NCI-H524 (cell line): ENCODE measurements at places on chromosomes 3 and 15.

- DNase-seq: no peak
Measured at GRCh38 chr15:99727330-99727729, 5.9 kb downstream of the LYSMD4 start.

DNA sequence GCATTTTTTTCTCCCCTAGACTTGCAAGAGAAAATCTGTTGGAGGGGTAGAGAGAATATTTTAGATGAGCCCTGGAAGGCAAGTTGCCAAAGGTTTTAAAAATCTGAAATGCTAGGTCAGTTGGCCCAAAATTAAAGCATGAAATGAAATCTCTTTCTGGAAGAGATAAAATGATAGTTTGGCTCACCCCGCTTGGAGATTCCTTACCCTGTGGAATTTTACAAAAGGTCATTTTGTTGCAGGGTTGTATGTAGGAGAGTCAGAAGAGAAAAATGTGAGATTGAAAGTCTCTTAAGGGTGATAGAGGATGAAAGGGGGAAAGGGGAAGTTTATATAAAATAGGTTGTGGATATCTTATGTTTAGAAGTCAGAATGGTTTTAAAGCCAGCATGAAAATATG, 277.8 kb downstream of the CD47 start:
- DNase-seq: no peak

DNA sequence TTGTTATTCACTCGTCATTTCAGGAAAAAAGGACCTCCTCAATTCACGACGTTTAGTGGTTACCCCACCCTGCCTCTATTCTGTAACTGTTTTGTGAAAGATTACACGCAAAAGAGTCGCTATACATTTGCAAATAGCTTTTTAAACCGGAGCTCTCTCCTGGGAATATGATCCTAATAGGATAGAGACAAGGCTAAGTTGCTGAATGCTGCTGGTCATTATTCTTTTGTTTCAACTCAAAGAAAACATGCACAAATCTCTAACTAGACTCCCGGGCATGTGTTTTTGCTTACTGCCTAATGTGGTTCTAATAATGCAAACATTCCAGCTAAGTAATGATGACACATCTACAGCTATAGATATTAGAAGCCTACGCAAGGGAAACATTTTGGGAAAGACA, 214.6 kb upstream of the MDFIC2 start:
- DNase-seq: no peak

DNA sequence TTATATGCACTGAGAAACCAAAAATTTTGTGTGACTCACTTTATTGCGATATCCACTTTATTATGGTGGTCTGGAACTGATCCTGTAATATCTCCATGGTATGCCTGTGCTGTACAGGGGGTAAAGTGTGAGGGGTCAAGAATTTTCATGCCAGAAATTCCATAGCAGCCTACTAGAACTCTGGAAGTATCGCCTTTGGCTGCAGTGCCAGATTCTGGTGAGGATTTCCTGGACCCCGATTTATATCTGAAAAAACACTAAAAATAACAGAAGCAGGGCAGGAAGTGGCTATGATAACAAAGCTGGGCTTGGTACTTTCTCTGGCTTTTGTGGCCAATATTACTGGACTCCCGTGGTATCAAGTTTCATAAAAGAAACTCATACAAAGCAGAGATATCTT, 36.4 kb downstream of the CCDC80 start:
- DNase-seq: no peak

DNA sequence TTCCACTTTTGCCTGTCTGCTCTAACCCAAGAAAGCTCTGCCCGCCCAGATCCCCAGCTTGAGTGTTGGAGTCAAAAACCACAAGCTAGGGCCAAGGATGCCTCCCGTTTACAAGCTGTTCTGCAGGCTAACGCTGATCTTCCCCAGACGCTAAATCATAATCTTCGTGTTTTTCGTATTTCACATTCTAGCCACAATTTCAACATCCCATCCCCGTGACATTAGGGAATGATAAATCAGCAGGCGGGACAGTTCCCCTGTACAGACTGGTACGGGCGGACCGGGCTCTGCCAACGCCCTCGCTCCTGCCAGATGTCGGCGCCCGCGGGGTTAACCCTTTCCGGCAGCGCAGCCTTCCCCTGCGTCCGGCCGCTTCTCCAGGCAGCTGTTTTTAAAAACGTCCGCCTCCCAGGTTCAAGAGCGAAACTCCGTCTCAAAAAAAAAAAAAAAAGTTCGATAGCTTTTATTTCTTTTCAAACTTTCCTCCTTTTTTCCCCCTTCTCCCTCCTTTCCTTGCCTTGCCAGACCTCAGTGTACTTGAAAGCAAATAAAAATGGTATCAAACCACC, 81.0 kb upstream of the BNC1 start:
- peak; percentile 66 for DNase-seq

DNA sequence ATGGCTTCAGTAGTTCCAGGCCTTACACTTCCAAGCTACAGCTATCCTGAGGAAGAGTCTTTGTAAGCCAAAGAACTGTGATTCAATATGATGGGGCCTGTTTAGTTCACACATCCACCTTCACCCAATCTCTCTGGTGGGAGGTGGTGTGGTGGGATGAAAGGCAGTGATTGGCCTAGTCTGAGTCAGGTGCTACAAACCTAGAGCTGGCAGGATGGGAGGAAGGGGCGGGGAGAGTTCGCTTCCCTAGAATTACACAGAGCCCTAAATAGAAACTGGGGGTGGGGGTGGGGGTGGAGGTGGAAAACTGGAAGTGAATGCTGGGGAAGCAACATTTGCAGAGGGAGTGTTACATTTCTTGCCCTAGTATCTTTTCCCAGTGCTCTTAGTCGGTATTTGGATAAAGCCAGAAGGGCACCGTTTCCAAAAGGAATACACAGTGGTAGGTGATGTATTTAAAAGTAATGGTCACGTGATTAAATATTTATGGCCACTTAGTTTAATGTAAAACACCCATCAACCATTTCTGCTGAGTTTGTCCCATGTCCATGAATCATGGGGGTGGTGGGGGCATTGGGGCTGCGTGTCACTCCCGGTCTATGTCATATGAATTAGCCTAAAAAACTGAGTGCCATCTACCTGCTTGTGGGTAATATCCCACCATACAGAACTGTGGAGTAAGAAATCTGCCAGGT, 247.6 kb upstream of the PROK2 start:
- DNase-seq: no peak

- DNase-seq: no peak
Measured at GRCh38 chr3:147589016-147589415, 179.9 kb downstream of the ZIC1 start.

DNA sequence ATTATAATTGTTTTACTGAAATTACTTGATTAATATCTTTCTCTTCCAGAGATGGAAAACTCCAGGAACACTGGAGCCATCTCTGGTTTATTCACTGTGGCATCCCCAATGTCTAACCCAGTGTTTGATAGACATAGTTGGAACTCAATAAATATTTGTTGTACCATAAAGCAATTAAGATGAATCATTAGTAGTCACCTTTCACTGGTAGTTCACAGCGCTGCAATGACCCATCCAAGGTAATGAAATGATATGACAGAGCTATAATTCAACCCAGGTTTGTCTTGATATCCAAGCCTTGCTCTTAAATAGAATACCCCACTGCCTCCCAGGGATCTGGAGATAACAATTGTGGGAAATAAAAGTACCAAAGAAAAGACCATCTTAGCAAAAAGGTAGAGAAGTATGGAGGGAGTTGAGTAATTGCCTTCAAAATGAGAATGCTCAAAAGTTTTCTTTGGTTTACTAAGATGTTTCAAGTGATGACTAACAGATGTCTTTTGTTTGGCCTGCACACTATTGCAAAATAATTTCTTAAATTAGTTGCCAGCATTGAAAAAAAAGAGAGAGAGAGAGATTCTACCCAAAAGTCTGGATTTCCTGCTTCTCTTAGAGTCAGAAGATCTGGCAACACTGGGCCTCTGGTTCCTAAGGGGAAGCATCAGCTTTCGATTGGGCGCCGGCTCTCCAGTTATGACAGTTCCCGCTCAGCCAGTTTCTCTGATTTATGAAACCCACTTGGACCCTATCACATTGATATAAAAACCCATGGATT, 348.5 kb downstream of the ERC2 start:
- no peak for DNase-seq

GRCh38 chr15:59419170-59419569, 18.8 kb upstream of the FAM81A start:
- DNase-seq: no peak

GRCh38 chr15:78640527-78641101, 396 bp downstream of the CHRNB4 start:
- DNase-seq: no peak

DNA sequence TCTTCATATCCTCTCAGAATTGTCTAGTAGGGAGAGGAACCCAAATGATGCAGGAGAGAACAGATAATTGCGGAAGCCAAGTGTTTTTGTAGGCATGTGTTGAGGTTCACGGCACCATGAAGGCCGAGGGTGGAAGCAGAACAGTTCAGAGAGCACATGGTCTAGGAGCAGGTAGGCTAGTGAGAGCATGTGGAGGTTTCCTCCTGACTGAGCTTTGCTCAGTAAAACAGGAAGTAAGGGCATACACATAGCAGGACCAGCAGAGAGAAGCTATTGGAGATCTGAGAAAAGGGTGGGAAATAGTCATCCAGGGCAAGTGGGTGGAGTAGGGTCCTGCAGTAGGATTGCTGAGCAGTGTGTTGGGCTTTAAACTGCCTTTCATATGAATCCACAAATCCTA, 491.1 kb downstream of the FHIT start:
- DNase-seq: no peak

DNA sequence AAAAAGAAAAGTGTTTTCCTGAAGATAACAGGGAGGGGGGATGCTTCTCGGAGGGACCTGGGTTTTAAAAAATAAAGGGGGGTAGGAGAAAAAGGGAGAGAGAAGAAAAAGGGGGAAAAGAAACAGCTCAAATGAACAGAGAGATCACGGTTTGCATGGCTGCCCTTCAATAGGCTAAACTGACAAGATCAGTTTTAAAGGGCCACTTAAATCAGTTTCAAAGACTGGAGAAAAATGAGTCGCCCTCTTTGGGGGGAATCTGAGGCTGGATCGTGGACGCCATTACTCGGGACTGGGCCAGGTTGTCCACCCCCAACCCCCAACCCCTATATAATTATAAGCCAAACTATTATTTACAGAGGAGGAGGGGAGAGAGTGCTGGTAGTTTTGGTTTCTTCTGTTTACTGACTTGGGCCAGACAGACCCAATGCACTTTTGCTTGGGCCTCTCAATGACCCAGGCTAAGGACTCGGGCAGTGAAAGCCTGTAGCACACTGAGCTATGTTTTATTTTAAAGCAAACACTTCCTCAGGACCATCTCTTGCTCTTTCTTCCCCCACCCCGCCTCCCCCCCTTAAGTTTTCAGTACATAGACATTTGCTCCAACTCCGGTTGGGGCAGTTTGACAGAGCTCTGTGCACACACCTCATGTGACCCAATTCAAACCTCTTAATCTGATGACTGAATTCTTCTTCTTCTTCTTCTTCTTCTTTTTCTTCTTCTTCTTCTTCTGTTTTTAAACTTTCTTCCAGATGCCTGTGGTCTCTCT, 6.3 kb downstream of the NR2F2 start:
- DNase-seq: no peak

- DNase-seq: peak; percentile 53
Measured at GRCh38 chr15:69860321-69860720, 237.4 kb downstream of the TLE3 start.

DNA sequence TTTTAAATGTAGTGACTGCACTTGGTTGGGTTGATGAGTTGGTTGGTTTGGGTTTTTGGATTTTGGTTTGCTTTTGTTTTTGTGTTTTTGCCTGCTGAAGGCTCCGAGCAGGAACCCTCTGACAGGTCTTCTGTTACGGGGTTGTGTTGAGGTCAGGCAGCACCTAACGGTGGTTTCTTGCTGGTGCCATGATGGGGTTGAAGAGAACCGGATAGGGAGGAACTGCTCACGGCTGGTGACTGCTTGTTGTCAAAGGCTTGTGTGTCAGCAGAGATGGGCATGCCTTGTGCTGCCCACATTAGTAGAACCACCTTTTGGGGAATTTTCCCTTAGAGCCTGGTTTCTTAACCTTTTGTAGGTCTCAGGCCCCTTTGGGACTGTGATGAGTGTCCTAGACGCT, 42.0 kb downstream of the SLC6A6 start:
- no peak for DNase-seq

DNA sequence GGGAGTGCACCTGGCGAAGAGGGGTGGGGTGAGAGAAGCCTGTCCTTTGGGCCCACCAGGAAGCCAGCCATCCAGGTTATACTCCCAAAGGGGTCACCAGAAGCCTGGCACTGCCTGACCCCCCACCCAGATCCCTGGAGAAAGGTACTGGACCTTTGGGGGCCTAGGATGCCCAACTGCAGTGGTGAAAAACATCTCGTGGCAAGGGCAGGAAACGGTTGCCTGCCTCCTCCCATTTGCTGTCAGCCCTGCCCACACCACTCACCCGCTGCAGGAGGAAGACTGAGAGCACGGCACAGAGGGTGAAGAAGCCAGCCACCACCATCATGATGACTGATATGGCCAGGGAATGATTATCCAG, 2.2 kb upstream of the ULK3 start:
- DNase-seq: no peak

DNA sequence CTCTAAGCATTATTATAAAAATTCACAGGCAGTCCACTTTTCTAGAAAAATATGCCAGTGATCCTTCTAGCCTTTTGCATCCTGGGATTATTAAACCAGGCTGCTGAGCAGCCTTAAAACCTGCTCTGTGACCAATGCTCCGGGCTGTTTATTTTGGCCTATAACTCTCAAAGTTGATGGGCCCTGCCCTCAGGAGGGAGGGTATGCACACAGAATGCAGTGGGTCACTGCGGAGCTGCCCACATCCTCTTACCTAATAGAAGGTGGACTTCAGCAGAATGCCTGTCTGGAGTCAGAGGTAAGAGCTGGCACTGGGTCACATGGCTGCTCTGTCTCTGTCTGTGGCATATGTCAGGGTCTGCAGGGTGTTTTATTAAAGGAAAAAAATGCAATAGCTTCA, 26.0 kb downstream of the CPNE4 start:
- DNase-seq: no peak
